ENCODE measurements at places on chromosomes 12 and 14.
A peak's percentile ranks its signal among the peaks of the same experiment; 100 is the strongest.

GRCh38 chr12:110776410-110776809, 33.7 kb upstream of the PPP1CC start:
- peak; percentile 39 for DNase-seq

- DNase-seq: no peak
Observed at GRCh38 chr14:61929651-61930050, 167.4 kb downstream of the SNAPC1 start.

GRCh38 chr14:61296719-61297502, 15.8 kb upstream of the TMEM30B start:
- no peak for DNase-seq

DNA sequence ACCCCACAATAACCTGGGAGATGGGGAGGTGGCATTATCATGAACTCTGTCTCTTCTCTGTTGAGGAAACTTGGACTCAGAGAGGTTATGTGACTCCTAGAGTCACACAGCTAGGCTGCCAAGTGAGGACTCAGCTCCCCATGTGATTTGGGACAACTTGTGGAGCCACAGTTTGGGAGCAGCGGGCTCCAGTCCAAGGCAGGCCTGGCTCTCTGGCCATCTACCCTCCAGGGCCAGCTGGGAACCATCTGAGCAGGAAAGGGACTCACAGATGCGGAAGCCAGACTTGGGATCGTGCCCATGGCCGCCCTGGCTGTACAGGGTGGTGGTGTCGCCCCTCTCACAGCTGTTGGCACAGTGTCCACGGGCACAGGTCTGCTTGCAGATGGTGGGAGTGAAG, 59.1 kb downstream of the ISCA2 start:
- no peak for DNase-seq

- no peak for DNase-seq
Observed at GRCh38 chr12:120167529-120168095, 26.9 kb downstream of the GCN1 start.

- DNase-seq: no peak
Observed at GRCh38 chr14:102508410-102508773, 1.2 kb downstream of the ANKRD9 start.

DNA sequence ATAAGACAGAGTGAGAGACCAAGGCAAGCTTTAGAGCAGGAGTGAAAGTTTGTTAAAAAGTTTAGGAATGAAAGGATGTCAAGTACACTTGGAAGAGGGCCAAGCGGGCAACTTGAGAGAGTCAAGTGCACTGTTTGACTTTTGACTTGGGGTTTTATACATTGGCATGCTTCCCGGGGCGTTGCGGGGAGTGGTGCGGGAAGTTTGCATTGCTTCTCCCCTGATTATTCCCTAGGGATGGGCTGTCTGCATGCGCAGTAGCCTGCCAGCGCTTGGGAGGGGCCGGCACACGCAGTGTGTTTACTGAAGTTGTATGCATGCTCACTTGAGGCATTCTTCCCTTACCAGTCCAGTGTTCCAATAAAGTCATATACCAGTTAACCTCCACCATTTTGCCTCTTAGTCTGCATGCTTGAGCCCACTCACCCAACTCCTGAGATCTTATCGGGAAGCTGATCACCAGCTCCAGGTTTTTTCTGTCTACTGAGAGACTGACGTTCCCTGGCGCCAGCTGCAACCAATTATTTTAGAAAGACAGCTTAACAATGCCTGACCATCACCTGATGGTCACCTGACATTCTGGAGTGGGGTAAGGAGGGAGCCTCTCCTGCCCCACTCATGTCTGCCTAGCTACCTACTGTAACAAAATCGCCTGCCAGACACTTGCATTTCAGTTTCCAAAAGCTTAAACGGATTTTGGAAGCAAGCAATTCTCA, 53.2 kb downstream of the DACT1 start:
- DNase-seq: no peak

GRCh38 chr12:113113397-113113796, 22.2 kb downstream of the RASAL1 start:
- DNase-seq: no peak

DNA sequence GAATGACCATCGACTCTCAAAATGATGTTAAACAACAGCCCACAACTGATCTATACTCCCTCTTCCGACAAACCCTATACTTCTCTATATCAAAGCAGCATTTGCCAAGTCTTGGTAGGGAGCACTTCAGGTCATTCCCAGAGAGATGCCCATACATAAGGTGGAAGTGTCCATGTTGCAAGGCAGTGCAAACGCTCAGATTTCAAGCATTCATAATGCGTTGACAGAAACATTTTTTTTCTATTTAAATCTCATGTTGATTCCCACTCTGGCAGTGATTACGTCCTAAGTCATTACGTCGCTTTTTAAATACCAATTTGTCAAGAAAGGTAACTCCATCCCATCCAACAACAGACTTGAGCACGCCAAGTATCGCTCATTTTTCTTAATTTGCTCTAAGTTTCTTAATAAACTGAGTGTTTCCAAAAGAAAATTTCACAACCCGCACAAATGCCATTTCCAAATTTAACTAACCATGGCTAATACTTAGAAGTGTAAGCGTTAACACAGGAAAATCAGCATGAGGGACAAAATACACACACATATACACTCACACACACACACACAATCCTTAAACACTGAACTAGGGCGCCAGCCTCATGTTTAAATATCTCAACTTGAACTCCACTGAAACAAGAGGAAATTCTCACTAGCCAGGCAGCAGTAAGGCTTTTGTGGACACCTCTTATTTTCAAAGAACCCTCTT, 1.1 kb downstream of the GXYLT1 start:
- DNase-seq: no peak

DNA sequence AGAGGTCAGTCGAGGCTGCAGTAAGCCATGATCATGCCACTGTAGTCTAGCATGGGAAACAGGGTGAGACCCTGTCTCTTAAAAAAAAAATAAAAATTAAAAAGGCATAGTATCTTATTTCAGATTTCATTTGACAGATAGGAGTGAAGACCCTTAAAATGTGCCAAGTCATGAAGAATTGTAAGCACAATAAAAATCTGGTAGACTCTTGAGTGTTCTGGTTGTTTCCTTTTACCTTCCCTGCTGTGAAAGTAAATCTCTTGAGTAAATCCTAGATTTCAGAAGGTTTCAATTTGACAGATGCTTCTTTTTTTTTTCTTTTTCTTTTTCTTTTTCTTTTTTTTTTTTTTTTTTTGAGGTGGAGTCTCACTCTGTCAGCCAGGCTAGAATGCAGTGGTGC, 109.0 kb downstream of the ESR2 start:
- DNase-seq: no peak

DNA sequence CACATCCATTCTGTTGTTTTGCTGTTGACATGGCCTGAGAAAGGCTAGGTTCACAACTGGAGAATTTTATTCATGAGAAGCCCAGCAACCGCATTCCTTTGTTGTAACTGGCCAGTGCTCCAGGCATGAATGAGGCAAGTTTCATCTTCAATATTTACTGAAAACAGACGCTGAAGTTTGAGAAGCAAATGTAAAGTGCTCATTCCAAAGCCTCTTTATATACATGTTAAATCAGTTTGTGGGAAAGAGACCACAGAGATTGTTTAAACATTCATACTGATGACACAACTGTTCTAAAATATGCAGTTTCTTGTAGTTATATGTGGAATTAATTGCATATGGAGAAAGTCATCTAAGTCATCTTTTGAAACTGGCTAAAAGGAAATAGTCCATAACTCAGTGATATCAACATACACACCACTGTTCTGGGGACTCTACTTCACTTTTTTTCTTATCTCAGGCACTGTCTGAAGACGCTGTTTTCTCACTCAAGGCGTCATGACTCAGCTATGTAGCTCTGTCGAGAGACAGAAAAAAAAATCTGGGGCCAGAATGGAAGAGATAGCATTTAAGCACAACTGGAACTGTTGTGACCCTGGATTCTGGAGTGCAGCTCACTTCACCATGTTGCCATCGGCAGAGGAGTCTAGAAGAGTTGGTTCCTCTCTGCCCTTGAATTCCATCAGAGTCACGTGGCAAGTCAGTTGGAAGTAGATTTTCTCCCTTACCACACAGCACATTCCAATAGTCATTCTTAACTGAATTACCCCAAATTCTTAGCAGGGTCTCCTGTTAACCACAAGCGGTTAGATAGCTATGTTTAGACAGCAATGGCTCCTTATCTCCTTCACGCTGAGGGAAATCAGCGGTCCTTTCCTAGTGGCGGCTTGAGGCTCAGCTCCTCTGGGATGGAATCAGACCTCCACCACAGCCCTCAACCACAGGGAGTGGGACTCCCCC, 258.4 kb upstream of the HMGA2 start:
- DNase-seq: no peak

- DNase-seq: no peak
Observed at GRCh38 chr14:99213101-99213500, 58.9 kb downstream of the BCL11B start.

- peak; percentile 23 for DNase-seq
Observed at GRCh38 chr12:28869197-28869596, 279.9 kb upstream of the FAR2 start.

- DNase-seq: no peak
Observed at GRCh38 chr12:112894128-112894527, 12.6 kb upstream of the OAS1 start.

- DNase-seq: no peak
Observed at GRCh38 chr14:40576880-40577478, 1029.7 kb upstream of the LRFN5 start.

- DNase-seq: no peak
Observed at GRCh38 chr14:73789989-73790581, 61.5 kb upstream of the PTGR2 start.

DNA sequence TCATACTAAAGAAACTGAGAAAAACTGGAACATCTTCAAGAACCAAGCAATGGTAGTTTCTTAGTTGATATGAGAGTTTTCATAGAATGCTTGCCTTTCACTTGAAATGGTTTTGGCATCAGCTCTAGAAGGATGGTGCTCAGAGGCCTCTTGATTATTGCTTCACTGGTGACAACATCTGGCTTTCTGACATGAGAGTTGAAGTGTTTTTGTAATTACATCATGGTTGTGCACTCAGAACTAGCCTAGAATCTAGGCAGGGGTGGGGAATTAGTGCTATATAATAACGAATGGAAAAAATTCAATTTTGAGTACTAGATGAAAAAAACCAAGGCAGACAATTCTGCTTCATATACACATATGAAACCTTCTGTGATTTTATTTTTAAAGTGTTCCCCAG, 172.8 kb upstream of the LMNTD1 start:
- DNase-seq: no peak

- no peak for DNase-seq
Observed at GRCh38 chr14:97410667-97411620, 613.8 kb downstream of the VRK1 start.

Measured in kidney epithelial cell (primary cell).